Spleen (tissue), 13 donors: ENCODE measurements at places on chromosomes 6 and 20. TPM values are rescaled to one million over a fixed set of nuclear protein-coding genes. Genes with fewer than 3 reads are reported as not detected.

- no peak for DNase-seq
Observed at GRCh38 chr6:162294029-162294428, 433.5 kb downstream of the PRKN start.

- no peak for DNase-seq
Observed at GRCh38 chr6:77707603-77708002, 54.8 kb downstream of the MEI4 start.

- DNase-seq: no peak
Observed at GRCh38 chr6:11922901-11923300, 89.2 kb upstream of the HIVEP1 start.

The MED23 gene
- 47.6 TPM for total RNA-seq

- no peak for DNase-seq
Observed at GRCh38 chr6:144530118-144530517, 245.0 kb downstream of the UTRN start.

DNA sequence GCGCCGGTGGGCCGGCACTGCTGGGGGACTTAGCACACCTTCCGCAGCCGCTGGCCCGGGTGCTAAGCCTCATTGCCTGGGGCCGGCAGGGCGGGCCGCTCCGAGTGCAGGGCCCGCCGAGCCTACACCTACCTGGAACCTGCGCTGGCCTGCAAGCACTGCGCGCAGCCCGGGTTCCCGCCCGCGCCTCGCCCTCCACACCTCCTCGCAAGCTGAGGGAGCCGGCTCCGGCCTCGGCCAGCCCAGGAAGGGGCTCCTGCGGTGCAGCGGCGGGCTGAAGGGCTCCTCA is 10.7 kb upstream of the MPC1 start:
- no peak for DNase-seq

The TNXB gene
- 107 TPM for total RNA-seq

DNA sequence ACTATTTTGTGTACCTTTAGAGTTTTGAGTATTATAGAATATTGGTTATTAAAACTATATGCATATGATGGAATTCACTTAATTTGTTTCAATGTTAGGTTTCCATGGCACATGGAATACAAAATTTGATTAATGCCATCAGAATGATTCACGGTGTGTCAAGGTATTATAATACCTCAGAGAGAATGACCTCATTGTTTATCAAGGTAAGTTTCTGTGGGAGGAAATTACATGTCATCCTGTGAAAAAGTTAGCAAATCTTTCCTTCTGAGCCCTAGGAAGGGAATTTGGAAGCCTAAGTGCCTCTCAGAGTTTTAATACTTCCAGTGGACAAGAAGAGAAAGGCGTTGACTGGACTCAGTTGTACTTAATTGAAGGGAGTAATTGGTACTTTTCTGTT is 40.8 kb downstream of the DNAH8 start:
- DNase-seq: no peak

The IL17A gene
- not detected for total RNA-seq

The BMP5 gene
- total RNA-seq: not detected

- DNase-seq: no peak
Observed at GRCh38 chr6:103983011-103983410, 876.7 kb downstream of the HACE1 start.

DNA sequence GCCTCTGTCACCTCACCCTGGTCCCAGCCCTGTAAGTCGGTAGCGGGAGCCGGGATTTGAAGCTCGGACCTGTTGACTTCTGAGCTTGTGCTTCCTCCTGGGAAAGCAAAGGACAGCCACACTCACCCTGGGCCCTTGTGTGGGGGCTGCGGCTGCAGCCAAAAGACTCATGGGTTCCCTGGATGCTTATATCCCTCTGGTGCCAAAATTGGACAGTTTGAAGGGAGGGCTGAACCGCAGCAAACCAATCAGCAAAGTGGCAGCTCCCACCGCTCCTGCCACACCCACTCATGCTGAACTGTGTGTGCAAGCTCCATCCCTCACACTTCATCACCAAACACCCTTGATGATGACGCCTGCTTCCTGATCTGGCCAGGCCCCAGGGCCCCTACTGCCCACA is 3.9 kb upstream of the CCN5 start:
- DNase-seq: no peak

- DNase-seq: no peak
Observed at GRCh38 chr20:25402583-25402982, 4.9 kb upstream of the GINS1 start.

GRCh38 chr6:144284478-144284782 is 705 bp upstream of the UTRN start:
- DNase-seq: no peak

- no peak for DNase-seq
Observed at GRCh38 chr6:11853678-11854407, 75.2 kb upstream of the ADTRP start.

The COL11A2 gene
- total RNA-seq: 1.3 TPM

DNA sequence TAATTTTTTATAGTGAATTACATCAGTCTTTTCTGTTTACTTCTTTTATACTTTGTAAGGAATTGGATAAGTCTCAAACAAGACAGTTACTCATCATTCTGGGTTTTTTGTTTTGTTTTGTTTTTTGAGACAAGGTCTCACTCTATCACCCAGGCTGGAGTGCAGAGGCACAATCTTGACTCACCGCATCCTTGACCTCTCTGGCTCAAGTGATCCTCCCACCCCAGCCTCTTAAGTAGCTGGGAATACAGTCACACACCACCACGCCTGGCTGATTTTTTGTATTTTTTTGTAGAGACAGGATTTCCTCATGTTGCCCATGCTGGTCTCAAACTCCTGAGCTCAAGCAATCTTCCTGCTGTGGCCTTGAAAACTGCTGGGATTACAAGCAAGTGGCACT is 524.3 kb downstream of the EYS start:
- no peak for DNase-seq

The SASH1 gene
- total RNA-seq: 75.3 TPM

The RBM24 gene
- 0.68 TPM for total RNA-seq
